ENCODE measurements at places on chromosomes 4 and X. TPM values are rescaled to one million over a fixed set of nuclear protein-coding genes. Genes with fewer than 3 reads are reported as not detected.
A peak's percentile ranks its signal among the peaks of the same experiment; 100 is the strongest.

CORIN gene
- 0.01 TPM for polyA plus RNA-seq

GDPD2 gene
- not detected for polyA plus RNA-seq

CT45A5 gene
- not detected for polyA plus RNA-seq

NAT8L gene
- not detected for polyA plus RNA-seq

CFP gene
- 461 TPM for polyA plus RNA-seq

TRPC5OS gene
- polyA plus RNA-seq: not detected

DNA sequence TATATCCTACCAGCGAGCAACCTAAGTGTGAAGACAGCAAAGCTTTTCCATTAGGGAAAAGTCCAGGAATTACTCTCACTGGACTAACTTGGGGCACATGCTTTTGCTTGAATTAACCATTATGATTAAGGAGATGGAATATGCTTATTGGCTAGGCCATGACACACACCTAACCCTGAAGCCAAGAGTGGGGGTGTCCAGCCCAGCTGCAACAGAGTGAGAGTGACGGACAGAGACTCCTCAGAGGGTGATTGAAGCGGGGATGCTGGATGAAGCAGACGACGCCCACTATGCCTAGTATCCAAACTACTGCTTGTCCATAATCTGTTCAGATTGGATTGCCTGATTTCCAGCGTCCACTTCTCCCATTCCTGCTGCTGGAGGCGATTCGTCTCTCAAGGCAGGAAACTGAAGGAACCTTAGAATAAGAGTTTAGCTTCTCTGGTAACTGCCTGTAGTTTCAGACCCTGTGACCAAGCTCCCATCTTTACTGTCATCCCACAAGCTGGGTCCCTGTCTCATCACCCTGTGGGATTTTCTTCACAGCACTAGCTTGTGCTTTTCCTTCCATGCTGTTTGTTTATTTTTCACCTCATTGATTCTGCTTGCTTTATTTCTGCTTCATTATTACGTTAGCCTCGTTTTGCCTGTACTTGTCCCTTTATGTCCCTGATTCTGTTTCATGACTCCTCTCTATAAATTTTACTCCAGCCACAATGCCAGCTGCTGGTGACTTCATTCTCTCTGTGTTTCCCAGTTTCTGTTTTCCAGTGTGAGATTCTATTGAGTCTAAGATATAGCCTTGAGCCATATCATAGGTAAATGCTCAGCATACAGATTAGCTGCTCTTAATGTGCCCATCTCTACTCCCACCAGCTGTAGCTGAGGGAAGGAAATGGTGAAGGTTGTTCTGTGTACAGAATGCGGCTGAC is 19.0 kb downstream of the FAM47E start:
- no peak for DNase-seq

- DNase-seq: peak; percentile 70
Measured at GRCh38 chr4:10063544-10064300, 42.4 kb upstream of the SLC2A9 start.

GRCh38 chr4:88054901-88055300 is 47.5 kb downstream of the PKD2 start:
- no peak for DNase-seq

DNA sequence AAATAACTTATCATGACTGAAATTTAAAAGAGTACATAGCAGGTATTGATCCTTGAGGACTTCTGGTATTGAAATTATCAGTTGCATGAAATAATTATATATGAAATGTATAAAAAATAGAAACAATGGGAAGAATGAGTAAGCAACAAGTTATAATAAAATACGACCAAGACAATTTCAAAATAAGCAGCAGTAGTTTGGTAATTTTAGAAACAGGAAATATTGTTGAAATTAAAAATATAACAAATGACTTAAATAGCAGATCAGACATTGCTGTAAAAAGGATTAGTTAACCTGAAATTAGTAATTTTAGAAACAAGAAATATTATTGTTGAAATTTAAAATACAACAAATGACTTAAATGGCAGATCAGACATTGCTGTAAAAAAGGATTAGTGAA is 152.3 kb downstream of the BTC start:
- DNase-seq: no peak

DNA sequence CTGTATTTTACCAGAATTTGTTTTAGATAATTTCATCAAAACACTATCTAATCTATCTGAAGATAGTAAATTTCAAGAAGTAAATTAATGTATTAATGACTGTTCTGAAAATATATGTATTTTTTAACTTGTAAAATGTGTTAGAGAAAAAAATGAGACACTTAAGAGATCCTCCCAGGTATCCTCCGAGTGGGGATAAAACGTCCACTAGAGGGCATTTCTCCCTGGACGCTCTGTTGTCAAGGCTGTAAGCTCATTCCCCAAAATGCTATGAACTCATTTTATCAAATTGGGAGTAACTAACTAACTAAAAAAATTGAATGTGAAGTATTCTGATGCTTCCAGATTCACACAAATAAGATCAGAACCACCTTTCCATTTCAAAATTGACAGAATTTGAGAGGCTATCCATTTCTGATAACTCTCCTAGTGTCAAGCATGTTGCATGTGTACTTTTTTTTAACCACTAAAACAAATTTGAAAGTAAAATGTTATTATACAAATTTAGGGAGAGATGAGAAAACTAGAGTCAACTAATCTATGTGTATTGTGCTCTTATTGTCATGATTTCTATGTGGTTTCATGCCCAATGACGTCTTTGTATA is 337.3 kb upstream of the HS3ST1 start:
- peak; percentile 20 for DNase-seq

DNA sequence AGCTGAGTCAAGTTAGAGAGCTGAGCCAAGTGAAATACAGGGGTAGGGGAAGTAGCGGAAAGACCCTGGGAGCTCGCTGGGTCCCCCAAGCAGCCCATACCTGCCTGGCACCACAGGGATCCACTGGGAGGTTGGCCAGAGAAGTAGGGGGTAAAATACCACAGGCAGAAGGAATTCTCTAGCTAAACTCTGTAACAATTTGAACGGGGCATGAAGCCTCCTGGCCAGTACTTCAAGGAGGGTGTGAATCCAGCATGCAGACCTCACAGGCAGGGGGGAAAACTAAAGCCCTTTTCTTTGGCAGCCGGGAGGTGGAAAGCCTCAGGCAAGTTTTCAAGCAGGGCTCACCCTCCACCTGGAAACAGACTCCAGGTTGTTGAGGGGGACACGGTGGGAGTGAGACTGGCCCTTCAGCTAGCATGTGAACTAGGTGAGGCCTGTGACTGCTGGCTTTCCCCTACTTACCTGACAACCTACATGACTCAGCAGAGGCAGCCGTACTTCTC is 3.7 kb upstream of the UGT2A1 start:
- DNase-seq: no peak

GRCh38 chr4:30385650-30386049 is 334.5 kb upstream of the PCDH7 start:
- DNase-seq: no peak

Measured in CD14-positive monocyte (primary cell).